Peyer's patch (tissue), 4 donors: ENCODE measurements at places on chromosomes 11 and 22. TPM values are rescaled to one million over a fixed set of nuclear protein-coding genes. Genes with fewer than 3 reads are reported as not detected.

DNA sequence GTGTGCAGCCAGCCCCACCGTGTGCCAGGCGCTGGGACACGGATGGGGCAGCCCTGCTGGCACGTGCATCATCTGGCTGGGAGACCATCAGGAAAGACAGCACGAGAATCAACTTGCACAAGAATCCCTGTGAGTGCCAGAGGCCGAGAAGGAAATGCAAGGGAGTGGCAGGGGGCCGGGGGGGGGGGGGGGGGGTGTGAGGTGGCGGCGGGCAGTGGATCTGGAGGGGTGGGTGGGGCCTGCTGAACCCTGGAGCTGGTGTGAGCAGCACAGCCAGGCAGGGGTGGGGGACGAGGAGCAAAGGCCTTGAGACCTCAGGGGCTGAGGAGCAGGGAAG, 14.0 kb upstream of the FLRT1 start:
- no peak overlapping the region for H3K27ac ChIP-seq
- no peak for DNase-seq
- no peaks in the 10 kb centered on the region for H3K4me1 ChIP-seq
- no peaks in the 10 kb centered on the region for H3K36me3 ChIP-seq
- H3K4me3 ChIP-seq, result no peak overlapping the region

- no peaks in the 10 kb centered on the region for H3K4me1 ChIP-seq
- H3K27me3 ChIP-seq, result no peaks in the 10 kb centered on the region
- H3K4me3 ChIP-seq, result no peak overlapping the region
- H3K36me3 ChIP-seq, result no peaks in the 10 kb centered on the region
- DNase-seq, result no peak
These were observed 127.1 kb downstream of the EHF start for GRCh38 chr11:34748036-34748435.

DNA sequence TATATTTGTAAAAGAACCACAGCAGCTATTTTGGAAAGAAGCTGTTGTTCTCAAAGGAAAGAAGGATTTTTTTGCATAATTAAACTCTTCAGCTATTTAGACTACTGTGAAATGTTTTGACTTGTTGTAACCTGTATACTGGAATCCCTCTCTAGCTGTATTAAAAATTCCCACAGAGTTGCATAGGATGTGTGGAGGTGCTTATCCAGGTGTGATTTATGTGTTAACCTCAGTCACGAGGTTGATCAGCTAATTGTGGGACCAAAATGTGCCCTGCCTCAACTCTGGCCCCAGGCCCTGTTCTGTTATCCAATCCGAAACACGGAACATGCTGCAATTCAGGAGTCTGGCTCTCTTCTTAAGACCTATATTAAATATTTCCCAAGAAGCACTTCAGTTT, 70.1 kb downstream of the LIF start:
- no peak overlapping the region for H3K27ac ChIP-seq
- H3K27me3 ChIP-seq, result no peaks in the 10 kb centered on the region
- H3K4me1 ChIP-seq, result no peaks in the 10 kb centered on the region
- H3K36me3 ChIP-seq, result no peaks in the 10 kb centered on the region
- DNase-seq, result no peak
- H3K4me3 ChIP-seq, result no peak overlapping the region

DNA sequence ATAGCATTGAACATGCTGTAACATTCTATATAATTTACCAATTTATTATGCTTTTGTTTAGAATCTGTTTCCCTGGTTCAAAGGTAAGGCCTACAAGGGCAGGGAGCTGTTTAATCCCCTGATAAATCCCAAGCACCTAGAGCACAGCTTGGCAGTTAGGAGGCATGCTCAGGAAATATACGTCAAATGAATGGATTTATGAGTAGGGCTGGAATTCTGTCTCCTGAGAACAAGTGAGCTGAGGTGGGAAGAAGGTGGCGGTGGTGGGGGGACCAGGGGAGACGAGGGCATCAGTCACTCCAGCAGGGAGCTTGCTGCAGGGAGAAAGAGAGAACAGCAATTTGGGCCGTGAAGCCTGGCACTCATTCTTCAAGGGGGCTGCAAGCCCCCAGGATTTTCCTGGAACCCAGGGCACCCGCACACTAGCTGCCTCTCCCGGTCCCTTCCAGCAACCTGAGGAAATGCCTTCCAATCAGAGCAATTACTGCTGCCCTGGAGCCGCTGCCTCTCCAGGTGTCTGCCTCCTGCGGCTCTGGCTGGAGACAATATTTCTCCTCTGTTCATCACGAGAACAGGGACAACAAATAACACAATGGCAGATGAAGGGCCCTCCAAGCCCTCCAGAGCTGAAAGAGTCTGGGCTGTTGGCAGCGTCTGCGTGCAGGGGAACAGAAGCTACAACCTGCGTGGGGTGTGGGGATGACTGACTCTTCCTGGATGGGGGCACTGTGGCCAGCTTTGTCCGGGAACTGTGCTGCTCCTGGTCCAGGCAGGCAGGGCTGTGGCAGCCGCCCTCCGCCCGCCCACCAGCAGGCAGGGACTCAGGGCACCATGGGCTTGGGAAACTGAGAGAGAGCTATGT, 233.4 kb downstream of the ST3GAL4 start:
- H3K27me3 ChIP-seq, result no peaks in the 10 kb centered on the region
- H3K36me3 ChIP-seq, result no peaks in the 10 kb centered on the region
- H3K27ac ChIP-seq, result no peak overlapping the region
- no peaks in the 10 kb centered on the region for H3K4me1 ChIP-seq

DNA sequence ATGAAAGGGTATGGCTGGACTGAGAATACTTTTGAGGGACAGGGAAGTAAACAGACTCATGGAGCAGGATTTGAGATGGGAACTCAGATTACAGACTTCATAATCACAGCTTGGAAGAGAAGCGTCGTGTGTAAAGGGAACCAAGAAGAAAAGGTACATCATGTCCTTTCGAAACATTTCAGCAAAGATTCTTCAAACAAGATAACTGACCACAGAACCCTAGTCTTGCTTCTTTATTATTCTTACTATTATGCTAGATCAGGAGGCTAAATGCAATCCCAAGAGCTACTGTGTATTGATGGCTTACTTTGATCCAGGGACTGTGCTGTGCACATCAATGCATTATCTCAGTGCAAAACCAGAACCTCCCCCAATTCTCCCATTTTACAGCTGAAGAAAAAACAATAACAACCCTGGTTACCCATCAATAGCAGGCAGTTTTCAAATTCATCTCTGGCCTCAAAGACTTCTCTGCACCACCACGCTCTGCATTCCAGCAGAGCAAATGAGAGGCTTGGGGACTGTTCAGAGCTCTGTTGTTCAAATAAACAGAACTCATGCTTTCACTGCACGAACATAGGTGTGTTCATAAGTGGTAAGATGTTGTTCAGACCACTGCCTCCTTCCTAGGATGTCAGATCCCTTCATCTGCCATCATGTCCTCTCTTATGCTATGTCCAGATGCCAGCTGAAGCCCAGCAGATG, 104.8 kb upstream of the NAV2 start:
- DNase-seq, result no peak
- H3K27me3 ChIP-seq, result no peaks in the 10 kb centered on the region
- H3K4me1 ChIP-seq, result no peaks in the 10 kb centered on the region
- no peaks in the 10 kb centered on the region for H3K36me3 ChIP-seq
- H3K4me3 ChIP-seq, result no peak overlapping the region
- H3K27ac ChIP-seq, result no peak overlapping the region

DNA sequence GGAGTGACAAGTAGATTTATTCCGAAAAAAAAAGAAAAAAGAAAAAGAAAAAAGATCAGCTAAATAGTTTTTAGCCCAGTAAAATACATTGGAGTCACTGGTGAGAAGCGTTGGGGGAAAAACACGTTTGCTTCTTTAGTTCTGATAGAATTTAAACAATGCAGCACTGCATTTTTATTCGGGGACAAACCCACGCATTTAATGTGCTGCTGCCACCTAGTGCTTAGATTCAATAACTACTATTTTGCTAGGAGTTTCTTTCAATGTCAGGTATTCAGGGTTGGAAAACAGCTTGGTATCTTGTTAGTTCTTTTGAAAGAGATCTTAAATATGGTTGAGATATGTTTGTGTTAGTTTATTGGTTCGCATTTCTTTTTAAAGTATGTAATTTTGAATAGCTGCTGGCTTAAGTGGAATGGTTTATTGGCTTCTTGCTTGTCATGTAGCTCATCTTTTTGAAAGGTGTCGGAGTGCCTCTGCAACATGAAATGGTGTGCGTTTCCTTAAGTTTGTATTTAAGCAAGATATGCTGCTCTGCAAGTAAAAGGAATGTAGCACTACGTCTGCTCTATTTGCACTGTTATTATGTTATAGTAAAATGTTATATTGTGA, 41.9 kb downstream of the SVIP start:
- H3K36me3 ChIP-seq, result no peaks in the 10 kb centered on the region
- H3K4me1 ChIP-seq, result no peaks in the 10 kb centered on the region
- DNase-seq, result peak; percentile 15
- H3K4me3 ChIP-seq, result no peak overlapping the region
- no peaks in the 10 kb centered on the region for H3K27me3 ChIP-seq

GRCh38 chr22:26974914-26975803, 317.8 kb downstream of the MIAT start:
- no peaks in the 10 kb centered on the region for H3K36me3 ChIP-seq
- no peak overlapping the region for H3K27ac ChIP-seq
- no peaks in the 10 kb centered on the region for H3K4me1 ChIP-seq
- H3K4me3 ChIP-seq, result no peak overlapping the region
- no peaks in the 10 kb centered on the region for H3K27me3 ChIP-seq
- DNase-seq, result no peak

DNA sequence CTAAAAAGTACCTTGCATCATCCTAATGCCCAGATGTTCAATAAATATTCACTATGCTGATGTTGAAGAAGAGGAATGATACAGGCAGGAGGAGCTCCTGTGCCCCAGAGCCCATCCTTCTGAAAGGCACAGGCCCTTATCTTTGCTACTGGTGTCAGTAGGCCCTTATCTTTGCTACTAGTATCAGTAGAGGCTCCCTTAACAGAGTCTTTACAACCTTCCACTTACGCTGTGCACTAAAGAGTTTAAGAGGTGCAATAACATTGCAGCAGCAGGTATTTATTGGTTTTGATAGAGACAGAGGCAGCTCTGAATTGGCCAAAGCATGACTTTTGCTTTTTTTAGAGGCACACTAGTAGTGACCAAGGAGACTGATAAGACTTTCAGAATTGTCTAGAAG, 174.4 kb downstream of the TENM4 start:
- H3K4me3 ChIP-seq, result no peak overlapping the region
- H3K27me3 ChIP-seq, result no peaks in the 10 kb centered on the region
- no peaks in the 10 kb centered on the region for H3K36me3 ChIP-seq
- no peak for DNase-seq
- no peaks in the 10 kb centered on the region for H3K4me1 ChIP-seq

GRCh38 chr11:2699185-2699530, 636 bp downstream of the KCNQ1OT1 start:
- DNase-seq, result peak; percentile 71
- peaks cover 5% of the 10 kb centered on the region for H3K4me1 ChIP-seq
- peak overlapping the region; percentile 56 for H3K4me3 ChIP-seq
- H3K36me3 ChIP-seq, result no peaks in the 10 kb centered on the region
- no peaks in the 10 kb centered on the region for H3K27me3 ChIP-seq

- DNase-seq, result no peak
- peak overlapping the region; percentile 98 for H3K27ac ChIP-seq
- no peaks in the 10 kb centered on the region for H3K4me1 ChIP-seq
- H3K4me3 ChIP-seq, result peak overlapping the region; percentile 66
- H3K27me3 ChIP-seq, result no peaks in the 10 kb centered on the region
- H3K36me3 ChIP-seq, result peaks cover 4% of the 10 kb centered on the region
These were observed 1.5 kb downstream of the CHEK1 start for GRCh38 chr11:125626288-125626950.

DNA sequence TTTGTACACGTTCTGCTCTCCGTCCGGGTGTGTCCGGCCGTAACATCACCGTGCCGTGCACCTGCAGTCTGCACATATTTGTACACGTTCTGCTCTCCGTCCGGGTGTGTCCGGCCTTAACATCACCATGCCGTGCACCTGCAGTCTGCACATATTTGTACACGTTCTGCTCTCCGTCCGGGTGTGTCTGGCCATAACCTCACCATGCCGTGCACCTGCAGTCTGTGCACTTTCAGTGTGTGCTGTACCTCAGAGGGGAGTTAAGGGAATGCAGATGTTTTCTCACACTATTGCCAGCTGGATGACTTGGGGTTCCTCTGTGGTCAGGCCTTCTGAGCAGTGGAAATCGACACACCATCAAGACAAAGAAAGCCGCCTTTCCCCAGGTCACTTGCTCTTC, 4.2 kb downstream of the TTLL8 start:
- no peaks in the 10 kb centered on the region for H3K27me3 ChIP-seq
- DNase-seq, result no peak
- no peak overlapping the region for H3K4me3 ChIP-seq
- H3K36me3 ChIP-seq, result no peaks in the 10 kb centered on the region
- H3K4me1 ChIP-seq, result peaks cover 5% of the 10 kb centered on the region

DNA sequence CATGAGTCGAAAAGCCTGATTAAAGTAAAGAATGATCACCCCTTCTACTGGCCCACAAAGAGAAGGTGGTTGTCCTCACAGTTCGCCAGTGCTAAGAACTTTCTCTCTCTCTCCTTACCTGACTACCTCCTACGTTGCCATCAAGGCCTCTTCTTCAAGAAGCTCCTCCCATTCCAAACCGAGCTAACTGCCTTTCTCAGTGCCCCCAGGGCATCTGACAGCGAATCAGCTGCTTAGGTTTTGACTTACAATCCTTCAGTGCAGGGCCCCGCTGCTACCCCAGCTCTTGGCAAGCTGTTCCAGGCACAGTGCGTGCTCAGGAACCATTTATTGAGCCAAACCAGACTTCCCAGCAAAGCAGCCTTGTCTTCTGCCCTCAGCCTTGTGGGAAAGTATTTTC, 5.8 kb downstream of the VSTM5 start:
- H3K36me3 ChIP-seq, result no peaks in the 10 kb centered on the region
- DNase-seq, result no peak
- H3K4me3 ChIP-seq, result no peak overlapping the region
- peaks cover 3% of the 10 kb centered on the region for H3K4me1 ChIP-seq
- no peak overlapping the region for H3K27ac ChIP-seq

DNA sequence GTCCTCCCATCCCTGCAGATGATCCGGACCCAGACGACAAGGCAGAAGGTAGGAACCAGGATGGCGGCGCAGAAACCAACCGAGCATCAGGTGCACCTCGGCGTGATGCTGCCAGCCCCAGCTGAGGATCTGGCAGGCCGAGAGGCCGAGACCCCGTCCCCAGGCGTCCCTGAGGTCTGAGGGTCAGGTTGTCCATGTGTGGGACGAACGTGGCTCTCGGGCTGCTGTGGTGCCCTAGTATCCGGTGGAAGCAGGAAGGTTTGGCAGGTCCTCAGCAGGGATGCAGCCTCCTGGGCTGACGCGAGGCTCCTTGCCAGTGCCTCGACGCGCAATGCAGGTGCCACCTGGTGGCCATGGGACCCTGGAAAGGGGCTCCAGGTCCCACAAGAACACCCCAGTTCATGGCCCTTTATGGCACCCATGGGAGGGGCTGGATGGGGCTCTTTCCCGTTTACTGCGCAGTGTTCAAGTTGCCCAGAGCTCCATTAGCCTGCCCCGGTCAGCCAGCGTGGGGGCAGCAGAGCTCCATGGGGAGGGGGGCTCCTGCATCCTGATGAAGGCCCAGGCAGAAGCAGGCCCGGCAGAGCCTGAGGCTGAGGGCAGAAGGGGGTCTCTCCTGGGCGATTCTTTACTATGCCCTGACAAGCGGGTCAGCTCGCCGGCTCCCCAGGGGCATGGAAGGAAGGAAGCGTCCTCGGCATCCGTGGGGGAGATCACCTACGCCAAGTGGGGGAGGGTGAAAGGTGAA, 129.9 kb downstream of the CTTN start:
- no peaks in the 10 kb centered on the region for H3K36me3 ChIP-seq
- no peaks in the 10 kb centered on the region for H3K4me1 ChIP-seq
- no peak overlapping the region for H3K4me3 ChIP-seq
- H3K27me3 ChIP-seq, result no peaks in the 10 kb centered on the region
- DNase-seq, result no peak
- H3K27ac ChIP-seq, result no peak overlapping the region

The TRIM21 gene
- total RNA-seq, result 21.4 TPM

The TYR gene
- total RNA-seq, result not detected

The CSNK2A3 gene
- total RNA-seq, result 1.6 TPM

The CHRM4 gene
- total RNA-seq, result 12.7 TPM

The SCARF2 gene
- 8.3 TPM for total RNA-seq

The PARVG gene
- total RNA-seq, result 33.0 TPM

The CNTN5 gene
- not detected for total RNA-seq
